Iris pigment epithelial cell (primary cell): ENCODE measurements at places on chromosomes 6 and 20.
A peak's percentile ranks its signal among the peaks of the same experiment; 100 is the strongest.

GRCh38 chr6:15593798-15594197 is 69.0 kb downstream of the DTNBP1 start:
- DNase-seq: peak; percentile 12

GRCh38 chr6:163563318-163563717 is 148.8 kb downstream of the QKI start:
- DNase-seq: no peak

- no peak for DNase-seq
Measured at GRCh38 chr6:43739642-43740091, 30.3 kb upstream of the VEGFA start.

DNA sequence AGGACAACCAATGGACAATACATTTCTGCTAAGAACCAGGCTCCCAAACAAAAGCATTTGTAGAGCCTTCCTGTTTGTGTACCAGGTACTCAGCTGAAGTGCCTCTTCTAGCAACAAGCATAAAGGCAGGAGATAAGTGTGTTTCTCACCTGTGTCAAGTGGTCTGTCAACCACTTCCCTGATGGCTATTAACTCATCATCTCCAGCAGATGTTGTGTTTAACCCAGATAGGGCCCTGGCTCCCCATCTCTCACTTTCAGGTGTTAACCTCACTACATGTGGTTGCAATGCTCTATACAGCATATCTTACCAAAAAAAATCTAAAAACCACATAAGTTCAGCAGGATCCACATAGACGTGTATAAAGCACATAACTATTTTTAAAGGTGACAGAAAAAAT is 9.6 kb upstream of the IL17A start:
- no peak for DNase-seq

DNA sequence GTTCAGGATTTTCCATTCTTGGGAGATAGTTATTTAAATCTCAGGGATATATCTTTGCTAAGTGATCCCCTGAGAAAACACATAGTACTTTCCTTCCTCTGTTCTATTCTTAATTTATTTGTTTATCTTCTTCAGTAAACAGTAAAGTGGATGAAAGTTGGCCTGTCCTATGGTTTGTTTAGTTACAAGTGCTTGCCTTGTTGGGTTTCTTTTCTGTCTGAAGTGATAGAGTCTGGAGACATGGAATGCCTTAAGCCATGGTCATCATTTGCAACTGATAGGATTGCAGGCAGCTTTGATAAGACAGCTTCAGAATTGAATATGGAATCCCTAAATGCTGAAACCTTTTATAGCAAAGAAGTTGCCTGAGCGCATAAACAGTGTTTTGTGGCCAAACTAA is 4.9 kb downstream of the ADGRG6 start:
- DNase-seq: no peak

DNA sequence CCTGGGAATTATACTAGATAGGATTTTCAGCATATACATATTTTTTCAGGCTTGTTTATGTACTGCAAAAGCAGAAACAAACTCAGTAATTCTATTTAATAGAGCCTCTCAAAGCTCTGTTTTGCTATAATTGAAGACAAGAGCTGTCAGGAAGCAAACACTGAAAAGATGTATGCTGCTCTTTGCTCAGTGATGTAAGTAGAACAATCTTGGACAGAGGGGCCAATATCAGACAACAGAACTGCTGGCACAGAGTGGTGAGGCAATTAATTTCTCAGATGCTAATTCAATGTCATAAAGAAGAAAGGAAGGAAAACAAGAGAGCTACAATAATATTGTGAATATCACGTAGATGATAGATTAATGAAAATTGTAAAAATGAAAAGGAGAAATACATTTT is 663.3 kb upstream of the ADGRB3 start:
- DNase-seq: no peak

- DNase-seq: no peak
Measured at GRCh38 chr6:22926790-22927354, 357.5 kb downstream of the HDGFL1 start.

DNA sequence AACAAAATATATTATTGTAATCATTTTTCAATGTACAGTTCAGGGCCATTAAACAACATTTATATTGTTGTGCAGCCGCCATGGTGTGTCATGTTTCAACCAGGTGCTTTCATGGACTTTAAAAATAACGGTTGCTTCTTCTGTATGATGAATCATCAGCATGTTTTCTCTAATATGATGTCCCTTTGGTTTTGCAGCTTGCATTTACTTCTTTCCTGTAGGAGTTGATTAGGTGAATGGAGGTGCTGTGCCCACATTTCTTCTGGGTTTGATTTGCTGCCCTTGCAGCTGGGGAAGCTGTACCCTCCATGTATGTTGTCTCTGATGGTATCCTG is 54.9 kb upstream of the TULP4 start:
- no peak for DNase-seq
